ENCODE measurements at places on chromosomes 7 and 10.

- H3K27ac ChIP-seq = no peak overlapping the region
- peaks cover 25% of the 10 kb centered on the region for H3K27me3 ChIP-seq
- H3K4me1 ChIP-seq = no peaks in the 10 kb centered on the region
- H3K4me3 ChIP-seq = no peak overlapping the region
- no peak for DNase-seq
Observed at GRCh38 chr7:22667562-22668239, 59.3 kb upstream of the IL6 start.

GRCh38 chr7:84363741-84364140, 169.2 kb upstream of the SEMA3A start:
- no peak overlapping the region for H3K27ac ChIP-seq
- H3K27me3 ChIP-seq = no peaks in the 10 kb centered on the region
- DNase-seq = no peak
- H3K4me3 ChIP-seq = no peak overlapping the region
- no peaks in the 10 kb centered on the region for H3K4me1 ChIP-seq
- H3K36me3 ChIP-seq = no peaks in the 10 kb centered on the region

GRCh38 chr10:61752111-61753011, 89.6 kb downstream of the CABCOCO1 start:
- peak overlapping the region; percentile 57 for H3K4me3 ChIP-seq
- H3K36me3 ChIP-seq = no peaks in the 10 kb centered on the region
- H3K27me3 ChIP-seq = no peaks in the 10 kb centered on the region
- no peak for DNase-seq
- H3K27ac ChIP-seq = peak overlapping the region; percentile 85

- no peak for DNase-seq
- no peaks in the 10 kb centered on the region for H3K27me3 ChIP-seq
- no peak overlapping the region for H3K27ac ChIP-seq
- H3K4me1 ChIP-seq = peaks cover 48% of the 10 kb centered on the region
Observed at GRCh38 chr7:158825628-158826289, 3.5 kb downstream of the ESYT2 start.

Data from effector memory CD8-positive, alpha-beta T cell (primary cell).